ENCODE measurements at places on chromosomes 3 and 15. TPM values are rescaled to one million over a fixed set of nuclear protein-coding genes. Genes with fewer than 3 reads are reported as not detected.

Gene NR2E3
- 0.57 TPM for total RNA-seq

Gene LRRC49
- total RNA-seq: 6.8 TPM

Gene TMEM158
- total RNA-seq: 18.5 TPM

Gene BNC1
- total RNA-seq: not detected

Gene TMCO5A
- total RNA-seq: not detected

Gene VPS18
- 27.3 TPM for total RNA-seq

Gene DUOXA1
- 0.09 TPM for total RNA-seq

Gene PLIN1
- 0.70 TPM for total RNA-seq

Gene WDR72
- total RNA-seq: 8.7 TPM

Gene RTP1
- total RNA-seq: 5.6 TPM

Gene ZNF710
- 22.3 TPM for total RNA-seq

Gene ASB14
- not detected for total RNA-seq

All from WTC11 (cell line).